Prostate gland (tissue), 2 donors: ENCODE measurements at places on chromosomes 7 and 10. TPM values are rescaled to one million over a fixed set of nuclear protein-coding genes. Genes with fewer than 3 reads are reported as not detected.
A peak's percentile ranks its signal among the peaks of the same experiment; 100 is the strongest.

Gene MBL2
- not detected for total RNA-seq

DNA sequence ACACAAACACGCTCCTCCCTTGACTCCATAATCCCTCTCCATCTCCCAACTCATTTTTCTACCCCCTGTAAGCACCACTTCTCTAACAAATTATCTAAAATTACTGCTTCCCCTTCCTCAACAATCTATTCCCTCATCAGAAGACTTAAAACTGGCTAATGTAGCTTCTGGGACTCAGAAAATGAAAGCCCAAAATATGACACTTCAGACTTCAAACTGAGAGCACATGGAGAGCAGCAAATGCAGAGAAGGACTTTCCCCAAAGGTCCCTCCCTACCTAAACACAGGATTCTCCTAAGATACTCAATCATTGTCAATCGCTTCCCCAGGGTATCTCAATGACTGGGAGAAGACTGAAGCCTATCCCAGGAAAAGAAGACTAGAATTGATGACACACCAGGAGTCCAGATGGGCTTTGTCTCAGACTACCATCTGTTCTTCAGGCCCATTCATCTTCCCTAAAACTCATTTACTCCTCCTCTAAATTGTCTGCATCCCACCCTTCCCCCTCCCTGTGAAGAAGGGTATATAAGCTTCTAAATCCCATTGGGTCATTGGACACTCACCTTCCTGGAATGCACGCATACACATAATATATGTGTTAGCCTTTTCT is 39.2 kb downstream of the ST8SIA6 start:
- DNase-seq, result no peak

GRCh38 chr7:54560723-54561122 is 18.5 kb downstream of the VSTM2A start:
- DNase-seq, result no peak

- DNase-seq, result no peak
Measured at GRCh38 chr7:137681657-137682562, 164.9 kb downstream of the DGKI start.

GRCh38 chr7:16753932-16754855 is 639 bp downstream of the TSPAN13 start:
- DNase-seq, result peak; percentile 29

DNA sequence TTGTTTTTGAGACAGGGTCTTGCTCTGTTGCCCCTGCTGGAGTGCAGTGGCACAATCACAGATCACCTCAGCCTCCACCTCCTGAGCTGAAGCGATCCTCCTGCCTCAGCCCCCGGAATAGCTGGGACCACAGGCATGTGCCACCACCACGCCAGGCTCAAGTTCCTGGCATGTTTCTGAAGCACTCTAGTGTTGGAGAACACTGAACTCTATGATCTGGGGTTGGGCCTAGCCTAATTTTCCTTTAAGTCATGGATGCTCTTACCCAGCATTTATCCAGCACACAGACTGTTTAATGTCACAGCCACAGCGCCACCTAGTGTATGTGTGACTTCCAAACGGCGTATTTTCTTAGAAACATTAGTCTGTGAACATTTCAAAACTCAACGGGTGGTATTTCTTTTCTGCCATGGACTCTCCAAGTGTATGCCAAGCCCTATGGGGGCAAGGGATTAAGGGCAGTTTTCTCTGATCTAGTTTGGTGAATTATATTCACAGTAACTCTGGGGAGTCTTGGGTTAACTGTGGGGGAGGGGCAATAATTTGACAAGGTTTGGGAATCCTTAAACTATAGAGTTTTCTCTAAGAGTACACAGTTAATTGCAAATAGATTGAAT is 91.8 kb downstream of the CREM start:
- DNase-seq, result peak; percentile 77
